ENCODE measurements at places on chromosomes 5 and 9. TPM values are rescaled to one million over a fixed set of nuclear protein-coding genes. Genes with fewer than 3 reads are reported as not detected.

The SH2D3C gene
- not detected for total RNA-seq

The ADAMTS6 gene
- 0.08 TPM for total RNA-seq

The BHMT2 gene
- not detected for total RNA-seq

The PIGO gene
- total RNA-seq, result 50.2 TPM

The SYNPO gene
- total RNA-seq, result 28.6 TPM

The SLC36A3 gene
- total RNA-seq, result not detected

The NUTM2F gene
- total RNA-seq, result not detected

The DBH gene
- not detected for total RNA-seq

The NSUN2 gene
- total RNA-seq, result 106 TPM

The ENHO gene
- 1.9 TPM for total RNA-seq

The SLC36A2 gene
- total RNA-seq, result not detected

The CD180 gene
- not detected for total RNA-seq

The POLK gene
- total RNA-seq, result 11.6 TPM

The PCDHB11 gene
- 0.07 TPM for total RNA-seq
